ENCODE measurements at places on chromosomes 13 and 19. TPM values are rescaled to one million over a fixed set of nuclear protein-coding genes. Genes with fewer than 3 reads are reported as not detected.

The LYPD5 gene
- total RNA-seq = 16.4 TPM

The HS6ST3 gene
- total RNA-seq = under 0.01 TPM

The PRODH2 gene
- not detected for total RNA-seq

The RGS9BP gene
- 0.57 TPM for total RNA-seq

The ZNF497 gene
- total RNA-seq = 2.7 TPM
